Mammary epithelial cell (primary cell): ENCODE measurements at places on chromosomes 2 and 18.

- DNase-seq = no peak
Observed at GRCh38 chr2:104793966-104794365, 59.9 kb upstream of the POU3F3 start.

GRCh38 chr2:189874586-189875320 is 90.5 kb downstream of the PMS1 start:
- no peak for DNase-seq

DNA sequence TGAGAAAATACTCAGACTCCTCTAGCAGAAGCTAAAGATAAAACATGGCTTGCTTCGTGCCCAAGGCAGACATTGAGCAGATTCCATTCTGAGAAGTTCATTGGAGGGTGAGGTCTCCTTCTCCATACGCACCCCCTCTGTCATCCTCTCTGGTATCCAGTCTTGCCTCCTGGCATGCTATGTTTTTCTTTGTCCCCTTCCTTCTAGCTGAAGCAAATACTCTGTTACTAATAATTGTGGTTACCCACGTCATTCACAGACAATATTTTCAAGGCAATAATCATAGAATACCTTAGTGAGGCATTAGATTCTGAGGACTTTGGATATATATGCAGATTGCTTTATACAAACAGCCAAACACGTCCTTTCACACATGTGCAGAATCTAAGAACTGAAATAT is 66.2 kb upstream of the KLF7 start:
- DNase-seq = no peak

GRCh38 chr2:160310118-160310828 is 110.2 kb upstream of the ITGB6 start:
- no peak for DNase-seq
